H7 (cell line): ENCODE measurements at places on chromosomes 7 and 10. TPM values are rescaled to one million over a fixed set of nuclear protein-coding genes. Genes with fewer than 3 reads are reported as not detected.
A peak's percentile ranks its signal among the peaks of the same experiment; 100 is the strongest.

NRAP gene
- 0.03 TPM in 1 of 2 replicates, not detected in the other for total RNA-seq

DNA sequence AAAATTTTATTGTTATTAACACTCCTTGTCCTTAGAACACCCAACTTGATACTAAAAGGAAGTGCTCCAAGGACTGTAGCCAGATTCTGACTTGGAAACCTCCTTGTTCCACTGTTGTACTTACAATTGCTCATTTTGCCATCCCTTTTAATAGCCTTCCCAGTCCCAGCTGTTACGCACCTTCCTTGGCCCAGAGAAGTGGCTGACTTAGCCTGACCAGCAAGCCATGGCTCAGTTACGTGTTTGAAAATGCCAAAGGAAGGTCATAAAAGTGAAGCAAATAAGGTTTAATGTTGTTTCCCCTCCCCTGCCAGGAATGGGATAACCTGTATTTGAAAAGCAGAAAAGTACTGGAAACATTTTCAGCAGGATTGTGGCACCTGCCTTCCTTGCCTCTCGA, 3.7 kb upstream of the ANKRD1 start:
- no peak for DNase-seq

- peak; percentile 79 for DNase-seq
Observed at GRCh38 chr7:29442146-29442545, 121.5 kb upstream of the PRR15 start.

TLL2 gene
- 2.5 and 5.0 TPM in 2 replicates for total RNA-seq

GRCh38 chr7:130379921-130380860, at the start of gene CPA1:
CPA1 (plus strand) TSS chr7:130380494; CDS start chr7:130380521, 27 bp downstream.
- no peak for DNase-seq

DNA sequence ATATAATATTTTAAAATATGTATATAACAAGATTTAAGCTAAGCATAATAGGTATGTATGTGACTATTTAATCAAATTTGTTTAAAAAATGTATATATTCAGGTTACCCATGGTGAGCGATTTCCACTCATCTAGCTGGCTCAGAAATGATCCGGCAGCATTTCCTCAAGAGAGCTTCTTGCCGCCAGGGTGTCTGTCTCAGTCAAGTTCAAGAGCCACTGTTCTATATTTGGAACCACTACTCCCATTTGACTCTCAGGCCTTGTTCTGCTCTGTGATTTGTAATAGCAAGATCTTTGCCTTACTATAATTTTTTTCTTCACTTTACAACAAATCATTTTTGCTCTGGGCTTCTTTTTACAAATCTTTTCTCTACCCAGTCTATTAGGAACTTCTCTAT, 48.7 kb upstream of the CNTNAP2 start:
- no peak for DNase-seq

DNA sequence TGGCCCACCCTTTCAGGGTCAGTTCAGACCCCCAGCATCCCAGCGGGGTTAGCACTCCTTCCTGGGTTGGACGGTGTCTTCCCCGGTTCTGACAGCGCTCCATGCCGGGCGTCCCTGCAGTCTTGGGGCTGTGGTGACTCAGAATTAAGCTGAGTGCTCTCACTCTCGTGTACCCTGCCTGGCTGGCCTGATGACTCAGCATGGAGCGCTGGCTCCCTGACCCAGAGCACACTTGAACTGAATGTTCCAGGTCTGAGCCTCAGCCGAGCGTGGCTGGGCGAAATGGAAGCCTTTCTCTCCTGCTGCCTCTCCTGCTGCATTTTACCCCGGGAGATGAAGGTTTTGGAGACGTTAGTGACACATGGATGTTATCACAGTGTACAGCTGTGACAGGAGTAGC, 7.1 kb downstream of the BAG3 start:
- DNase-seq: peak; percentile 62

DNA sequence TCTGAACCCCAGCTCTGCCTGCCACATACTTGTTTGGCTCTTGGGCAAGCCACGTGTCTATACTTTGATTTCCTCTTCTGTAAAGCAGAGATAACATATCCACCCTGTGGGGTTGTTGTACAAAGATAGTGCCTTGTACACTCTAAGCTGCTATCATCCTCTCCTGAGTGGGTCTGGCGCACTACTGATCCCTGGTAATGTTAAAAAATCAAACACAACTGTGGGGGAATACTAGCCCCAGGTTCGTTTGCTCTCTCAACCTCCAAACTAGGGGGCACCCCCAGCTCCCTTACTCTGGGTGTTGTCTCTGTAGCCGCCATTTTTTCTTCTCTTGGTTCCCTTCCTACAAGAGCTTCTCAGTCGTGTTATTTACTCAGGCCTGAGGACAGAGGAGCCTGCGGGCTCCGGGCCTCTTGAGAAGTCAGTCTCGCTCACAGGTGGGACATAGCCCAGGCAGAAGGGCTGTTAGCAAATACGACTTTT, 1.0 kb downstream of the POLM start:
- DNase-seq: no peak

GRCh38 chr7:7584653-7585052, 18.0 kb downstream of the MIOS start:
- no peak for DNase-seq

DNA sequence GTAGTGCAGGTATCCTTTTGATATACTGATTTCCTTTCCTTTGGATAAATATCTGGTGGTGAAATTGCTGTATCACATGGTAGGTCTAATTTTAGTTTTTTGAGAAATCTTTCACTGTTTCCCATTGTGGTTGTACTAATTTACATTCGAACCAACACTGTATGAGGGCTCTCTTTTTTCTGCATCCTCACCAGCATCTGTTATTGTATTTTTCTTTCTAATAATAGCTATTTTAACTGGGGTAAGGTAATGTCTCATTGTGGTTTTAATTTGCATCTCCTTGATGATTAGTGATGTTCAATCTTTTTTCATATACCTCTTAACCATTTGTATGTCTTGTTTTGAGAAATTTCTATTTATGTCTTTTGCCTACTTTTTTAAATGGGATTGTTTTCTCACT, 335.4 kb upstream of the MTPN start:
- no peak for DNase-seq

ZCCHC24 gene
- total RNA-seq: 7.5 and 9.0 TPM in 2 replicates
